ENCODE measurements at places on chromosomes 7 and 10.

DNA sequence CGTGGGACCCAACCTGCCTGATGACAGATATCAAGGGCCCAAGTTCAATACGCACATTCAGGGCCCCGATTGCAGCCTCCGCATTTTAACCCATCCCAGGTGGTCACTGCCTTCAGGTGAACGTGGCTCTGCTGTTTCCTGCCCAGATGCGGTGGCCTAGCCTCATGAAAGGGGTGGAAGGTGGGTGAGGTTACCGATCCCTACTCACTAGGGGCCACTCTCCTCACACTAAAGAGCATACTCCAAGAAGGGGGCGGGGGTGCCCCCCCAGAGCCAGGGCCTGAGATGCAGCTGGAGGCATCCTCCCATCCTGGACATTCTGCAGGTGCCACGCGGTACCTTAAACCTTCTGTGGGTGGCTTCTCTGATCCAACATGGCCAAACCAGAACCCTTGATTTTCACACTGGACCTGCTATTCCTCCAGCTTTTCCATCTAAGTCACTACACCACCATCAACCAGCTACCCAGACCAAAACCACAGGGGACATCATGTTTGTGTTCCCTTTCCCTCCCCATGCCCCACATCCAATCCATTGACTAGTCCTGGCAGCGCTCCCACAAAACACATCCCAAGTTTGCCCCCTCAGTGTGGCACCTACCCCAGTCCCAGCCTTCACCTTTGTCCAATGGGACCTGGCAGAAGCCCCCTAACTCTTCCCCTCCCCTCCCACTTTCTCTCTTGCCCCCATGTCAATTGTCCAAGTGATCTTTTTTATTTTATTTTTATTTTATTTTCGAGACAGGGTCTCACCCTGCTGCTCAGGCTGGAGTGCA, 30.0 kb downstream of the PRLHR start:
- DNase-seq: no peak

DNA sequence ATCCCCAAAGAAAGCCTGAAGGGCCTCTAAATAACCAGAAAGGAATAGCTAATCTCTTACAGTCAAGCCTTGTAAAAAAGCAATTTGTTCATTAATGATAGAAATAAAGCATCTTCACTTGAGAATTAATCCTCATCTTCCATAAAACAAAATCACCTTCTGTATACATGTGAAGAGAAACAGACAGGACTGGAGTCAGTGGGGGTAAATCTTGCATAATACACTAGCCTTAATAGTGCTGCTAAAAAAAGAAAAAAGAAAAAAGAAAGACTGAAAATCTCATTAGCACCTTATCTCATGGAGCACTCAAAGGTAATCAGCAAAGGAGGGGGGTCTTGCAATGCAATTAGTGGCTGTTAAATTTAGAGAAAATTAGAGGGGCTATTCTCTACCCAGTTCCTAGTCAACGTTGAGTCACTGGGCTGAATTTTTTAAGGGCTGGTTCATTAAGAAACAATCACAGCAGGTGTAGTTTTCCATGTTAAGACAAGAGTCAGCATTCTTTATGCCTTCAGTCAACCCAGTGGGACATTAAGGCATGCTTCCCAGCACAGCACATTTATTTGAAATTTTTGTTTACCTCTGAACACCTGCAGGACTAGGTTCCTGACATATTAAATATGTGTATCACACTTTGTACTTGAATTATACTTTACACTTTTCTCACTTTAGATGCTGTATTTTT, 1455.7 kb upstream of the CELF2 start:
- no peak for DNase-seq

- DNase-seq: no peak
Observed at GRCh38 chr7:149070372-149071125, 20.0 kb downstream of the ZNF786 start.

DNA sequence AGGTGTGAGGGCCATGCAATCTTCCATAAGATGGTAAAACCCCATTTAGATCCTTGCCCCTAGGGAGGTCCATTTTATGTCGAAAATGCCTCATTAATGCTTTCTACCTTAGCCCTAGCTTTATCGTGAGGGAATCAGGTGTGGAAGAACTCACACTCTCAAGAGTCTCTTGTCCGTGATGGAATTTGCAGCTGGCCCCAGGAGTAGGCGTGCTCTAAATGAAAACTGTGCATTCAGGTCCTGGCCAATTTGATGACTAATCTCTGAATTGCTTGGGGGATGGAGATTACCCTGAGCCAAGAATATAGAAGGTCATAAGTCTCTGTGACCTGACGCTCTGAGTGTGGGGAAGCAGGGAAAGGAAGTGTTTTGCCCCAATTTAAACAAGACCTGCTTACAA, 6.6 kb downstream of the C10orf90 start:
- DNase-seq: peak; percentile 22

DNA sequence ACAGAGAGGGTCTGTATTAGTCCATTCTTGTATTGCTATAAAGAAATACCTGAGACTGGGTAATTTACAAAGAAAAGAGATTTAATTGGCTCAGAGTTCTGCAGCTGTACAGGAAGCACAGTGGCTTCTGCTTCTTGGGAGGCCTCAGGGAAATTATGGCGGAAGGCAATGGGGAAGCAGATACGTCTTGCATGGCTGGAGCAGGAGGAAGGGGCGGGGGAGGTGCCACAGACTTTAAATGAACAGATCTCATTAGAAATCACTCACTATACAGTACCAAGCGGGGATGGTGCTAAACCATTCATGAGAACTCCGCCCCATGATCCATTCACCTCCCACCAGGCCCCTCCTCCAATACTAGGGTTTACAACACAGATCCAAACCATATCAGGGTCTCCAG, 3.7 kb upstream of the CALU start:
- no peak for DNase-seq
